ENCODE measurements at places on chromosomes 11 and 22.

DNA sequence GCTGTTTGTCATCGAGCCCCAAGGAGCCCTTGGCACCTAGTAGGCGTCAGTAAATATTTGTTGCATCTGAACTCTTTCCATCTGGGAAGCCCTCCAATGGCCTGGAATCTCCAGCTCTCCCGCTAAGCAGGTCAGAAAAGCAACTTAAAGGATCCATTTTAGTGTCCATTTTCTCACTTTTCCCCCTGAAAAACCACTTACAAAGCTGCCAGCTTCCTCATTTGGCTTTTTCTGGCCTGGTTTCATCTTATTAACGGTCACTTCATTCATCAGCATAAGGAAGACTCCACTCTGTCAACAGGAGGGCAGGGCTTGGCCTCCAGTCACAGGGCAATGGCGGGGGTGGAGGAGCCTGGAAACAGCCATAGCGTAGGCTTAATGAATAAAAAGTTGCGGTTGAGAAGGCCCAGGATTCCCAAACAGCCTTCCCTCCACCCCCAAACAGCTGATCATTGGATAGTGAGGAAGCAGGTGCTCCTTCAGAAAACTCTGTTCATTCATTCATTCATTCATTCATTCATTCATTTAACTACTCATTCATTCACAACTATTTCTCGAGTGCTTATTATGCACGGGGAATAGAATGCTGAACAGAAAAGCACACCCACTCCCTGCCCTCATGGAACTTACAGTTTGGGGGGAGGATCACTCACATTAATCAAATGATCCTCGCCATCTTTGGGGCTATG is 104.5 kb upstream of the RCN1 start:
- DNase-seq = peak; percentile 16

- no peak for DNase-seq
Observed at GRCh38 chr11:445765-446588, 4.1 kb upstream of the PTDSS2 start.

- DNase-seq = no peak
Observed at GRCh38 chr11:11827272-11827671, 14.5 kb upstream of the USP47 start.

DNA sequence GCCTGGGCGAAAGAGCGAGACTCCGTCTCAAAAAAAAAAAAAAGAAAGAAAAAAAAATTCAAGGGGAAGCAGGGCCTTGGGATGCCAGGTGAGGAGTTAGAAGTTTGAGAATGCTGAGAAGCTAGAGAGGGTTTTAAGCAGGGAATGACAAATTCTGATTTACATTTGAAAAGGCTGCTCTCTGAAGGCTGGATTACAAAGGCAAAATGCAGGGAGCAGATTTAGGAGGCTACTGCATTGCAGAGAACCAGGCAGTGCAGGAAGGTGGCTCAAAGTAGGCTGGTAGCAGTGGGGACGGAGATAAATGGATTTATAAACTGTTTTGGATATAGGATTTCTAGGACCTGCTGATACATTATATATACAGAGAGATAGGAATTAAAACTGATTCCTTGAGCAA is 66.6 kb downstream of the KCNC1 start:
- DNase-seq = no peak

- DNase-seq = no peak
Observed at GRCh38 chr11:2933375-2934020, 4.3 kb upstream of the PHLDA2 start.

Data from anterior cingulate cortex (tissue), 58 donors.